Substantia nigra (tissue), 51 donors: ENCODE measurements at places on chromosomes 12 and 14.

GRCh38 chr14:64782196-64782595 lies 78.0 kb downstream of the PLEKHG3 start:
- no peak for DNase-seq

- DNase-seq: no peak
Observed at GRCh38 chr12:86496595-86496994, 240.4 kb upstream of the MGAT4C start.

DNA sequence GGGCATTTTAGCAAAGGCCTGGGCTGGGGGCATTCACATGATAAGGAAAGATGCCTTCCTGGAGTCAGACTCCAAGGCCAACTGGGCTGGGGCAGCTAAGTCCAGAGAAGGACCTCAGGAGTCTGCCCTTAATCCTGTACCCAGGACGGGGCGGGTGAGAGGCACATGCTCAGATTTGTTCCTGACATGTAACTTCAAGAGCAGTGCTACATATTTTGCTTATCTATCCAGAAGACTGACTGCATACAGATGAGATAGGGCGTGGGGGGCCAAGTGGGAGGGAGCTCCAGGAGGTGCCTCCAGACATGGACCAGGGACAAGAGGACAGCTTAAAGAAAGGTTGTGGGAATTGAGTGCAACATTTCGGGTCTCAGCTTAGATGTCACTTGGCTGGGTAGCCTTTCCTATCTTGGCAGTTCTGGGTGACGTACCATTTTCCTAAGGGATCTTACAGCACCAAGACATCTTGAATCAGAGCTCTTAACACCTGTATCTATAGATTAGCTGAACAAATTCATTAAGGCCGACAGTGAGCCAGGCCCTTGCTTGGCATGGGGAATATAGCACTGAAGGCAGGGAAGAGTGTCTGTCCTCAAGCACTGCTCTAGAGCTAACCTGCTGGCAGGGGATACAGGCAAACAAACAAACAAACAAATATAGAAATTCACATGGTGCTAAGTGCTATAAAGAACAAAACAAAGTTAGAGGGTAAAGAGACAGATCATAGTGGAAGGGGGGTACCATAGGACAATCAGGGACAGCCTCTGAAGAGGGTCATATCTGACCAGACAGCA lies 61.2 kb downstream of the PTPN21 start:
- no peak for DNase-seq

- no peak for DNase-seq
Observed at GRCh38 chr12:10634427-10634826, 21.0 kb upstream of the MAGOHB start.

DNA sequence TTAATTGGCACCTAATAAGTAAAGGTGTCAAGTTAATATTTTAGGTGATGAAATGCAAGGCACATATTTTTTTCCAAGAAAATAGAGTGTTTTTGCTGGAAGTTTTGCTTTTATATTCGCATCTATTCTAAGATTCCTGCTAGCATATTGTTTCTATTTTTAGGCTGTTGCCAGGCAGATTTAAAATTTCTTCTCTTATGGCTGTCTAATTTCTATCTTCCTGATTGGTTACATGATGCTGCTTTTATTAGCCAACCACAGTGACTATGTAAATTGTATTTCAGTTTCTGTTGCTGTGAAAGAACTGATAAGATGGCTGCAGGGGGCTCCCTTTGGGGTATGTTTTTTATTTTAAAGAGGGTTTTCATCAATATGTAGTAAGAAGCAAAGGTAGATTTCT lies 42.7 kb downstream of the ATF7IP start:
- no peak for DNase-seq

DNA sequence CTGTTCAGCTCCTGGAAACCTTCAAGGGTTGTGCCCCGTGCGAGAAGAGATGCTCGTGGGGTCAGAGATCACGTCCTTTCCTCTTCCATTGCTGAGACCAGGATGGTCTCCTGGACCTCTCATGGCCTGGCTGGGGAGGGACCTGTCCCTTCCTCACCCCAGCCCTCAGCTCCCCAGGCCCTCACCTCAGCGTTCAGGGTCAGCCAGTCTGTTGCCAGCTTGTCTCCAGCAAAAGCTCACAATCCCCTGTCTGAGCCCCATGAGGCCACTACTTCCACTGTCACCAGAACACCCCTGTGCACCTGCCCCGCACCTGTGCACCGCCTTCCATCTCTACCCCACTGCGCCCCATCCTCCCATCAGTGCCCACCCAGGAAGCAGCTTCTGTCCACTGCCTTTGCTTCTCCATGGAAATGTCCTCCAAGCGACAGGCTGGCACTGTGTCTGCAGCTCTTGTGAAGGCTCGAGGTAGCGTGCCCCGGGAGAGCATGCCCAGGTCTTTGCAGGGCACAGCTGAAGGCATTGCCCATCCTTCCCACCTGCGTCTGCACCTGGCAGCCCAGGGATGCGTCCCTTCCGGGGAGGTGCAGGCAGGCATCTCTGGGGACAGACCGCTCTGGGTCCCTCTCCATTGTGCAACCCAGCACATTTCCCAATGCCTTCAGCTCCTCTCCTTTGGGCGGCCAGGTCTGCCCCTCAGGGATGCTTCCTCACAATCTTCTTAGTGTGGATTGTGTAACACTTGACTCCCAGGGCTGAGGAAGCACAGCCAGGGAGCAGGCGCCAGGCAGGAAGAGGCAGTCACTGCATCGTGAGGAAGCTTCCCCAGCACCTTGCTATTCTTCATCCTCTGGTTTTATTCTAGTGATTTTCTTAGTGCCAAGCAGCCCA lies 179.6 kb downstream of the ADGRD1 start:
- DNase-seq: no peak

GRCh38 chr14:89085737-89086382 lies 261.4 kb downstream of the TTC8 start:
- no peak for DNase-seq

DNA sequence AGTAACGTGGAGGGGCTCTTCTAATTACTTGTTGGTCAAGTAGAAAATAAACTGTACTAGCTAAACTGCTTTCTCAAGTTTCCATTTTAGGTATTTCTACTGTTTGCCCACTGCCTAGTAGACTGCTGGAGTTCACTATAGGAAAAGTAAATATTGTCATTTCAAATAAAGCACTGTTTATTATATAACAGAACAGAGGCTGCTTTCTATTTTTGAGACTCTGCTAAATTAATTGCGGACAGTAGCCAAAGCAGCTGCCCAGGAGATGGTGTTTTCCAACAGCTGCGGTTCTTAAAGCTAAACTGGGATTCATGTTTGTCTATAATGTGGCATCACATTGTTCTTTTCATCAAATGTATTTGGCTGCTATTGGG lies 15.9 kb upstream of the SIX1 start:
- no peak for DNase-seq

- no peak for DNase-seq
Observed at GRCh38 chr12:76183459-76184186, 99.1 kb upstream of the NAP1L1 start.

GRCh38 chr12:88166179-88166578 lies 24.1 kb downstream of the TMTC3 start:
- DNase-seq: no peak

GRCh38 chr14:97977651-97978261 lies 1180.6 kb downstream of the VRK1 start:
- peak; percentile 79 for DNase-seq

DNA sequence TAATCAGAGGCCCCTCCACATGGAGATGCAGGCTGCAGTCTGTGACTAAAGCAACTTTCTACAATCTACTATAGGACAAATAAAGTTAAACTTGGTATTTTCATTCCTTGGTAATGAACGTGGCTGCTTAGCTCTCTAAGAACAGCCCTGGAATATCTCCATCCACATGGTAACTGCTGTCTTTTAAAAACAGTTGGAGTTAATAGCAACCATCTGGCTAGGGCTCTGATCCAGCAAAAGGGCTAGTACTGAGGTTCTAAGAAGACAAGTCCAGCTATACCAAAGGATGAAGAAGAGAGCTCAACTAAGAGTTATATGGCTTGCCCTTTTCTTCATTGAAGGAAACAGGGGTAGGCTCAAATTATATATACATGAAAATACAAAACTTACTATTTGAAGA lies 920.1 kb downstream of the FLRT2 start:
- no peak for DNase-seq
